ENCODE measurements at places on chromosomes 2 and 18.
A peak's percentile ranks its signal among the peaks of the same experiment; 100 is the strongest.

DNA sequence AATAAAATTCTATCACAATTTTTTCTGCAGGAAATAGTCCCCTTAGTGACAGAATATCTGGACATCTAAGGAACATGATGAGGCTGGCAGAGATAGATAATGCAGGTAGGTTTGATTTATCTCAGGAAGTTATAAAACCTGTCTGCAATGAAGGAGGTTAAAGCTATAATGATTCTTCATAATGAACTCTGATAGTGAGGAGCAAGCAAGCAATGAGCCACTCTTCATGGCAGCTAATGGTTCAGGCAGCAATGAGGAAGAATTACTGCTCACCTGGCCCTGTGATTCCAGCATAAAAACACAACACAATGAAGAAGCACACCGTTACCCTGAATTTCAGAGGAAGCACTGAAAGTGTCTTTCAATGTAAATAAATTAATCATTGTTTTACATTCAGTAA, 599.6 kb upstream of the PKDCC start:
- no peak for DNase-seq

- peak; percentile 81 for DNase-seq
These were observed at the start of gene SCRN3 for GRCh38 chr2:174395284-174395968. SCRN3 (plus strand) TSS chr2:174395730; CDS start chr2:174398284, 2,554 bp downstream.

DNA sequence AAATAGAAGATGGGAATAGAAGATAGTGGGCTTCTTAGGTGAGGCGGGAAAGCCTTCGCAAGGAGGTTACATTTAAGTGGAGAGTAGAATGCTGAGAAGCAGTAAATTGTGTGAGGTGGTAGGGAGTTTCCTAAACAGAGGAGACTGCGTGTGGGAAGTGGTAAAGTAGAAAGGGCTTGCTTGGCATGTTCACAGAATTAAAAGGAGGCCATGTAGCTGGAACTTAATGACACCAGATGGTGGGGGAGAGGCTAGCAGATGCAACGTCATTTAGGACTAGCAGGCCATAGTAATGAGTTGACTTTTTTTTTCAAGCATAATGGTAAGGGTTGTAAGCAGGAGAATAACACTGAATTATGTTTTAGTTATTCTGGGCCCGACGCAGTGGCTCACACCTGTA, 13.0 kb upstream of the RTN4 start:
- no peak for DNase-seq

DNA sequence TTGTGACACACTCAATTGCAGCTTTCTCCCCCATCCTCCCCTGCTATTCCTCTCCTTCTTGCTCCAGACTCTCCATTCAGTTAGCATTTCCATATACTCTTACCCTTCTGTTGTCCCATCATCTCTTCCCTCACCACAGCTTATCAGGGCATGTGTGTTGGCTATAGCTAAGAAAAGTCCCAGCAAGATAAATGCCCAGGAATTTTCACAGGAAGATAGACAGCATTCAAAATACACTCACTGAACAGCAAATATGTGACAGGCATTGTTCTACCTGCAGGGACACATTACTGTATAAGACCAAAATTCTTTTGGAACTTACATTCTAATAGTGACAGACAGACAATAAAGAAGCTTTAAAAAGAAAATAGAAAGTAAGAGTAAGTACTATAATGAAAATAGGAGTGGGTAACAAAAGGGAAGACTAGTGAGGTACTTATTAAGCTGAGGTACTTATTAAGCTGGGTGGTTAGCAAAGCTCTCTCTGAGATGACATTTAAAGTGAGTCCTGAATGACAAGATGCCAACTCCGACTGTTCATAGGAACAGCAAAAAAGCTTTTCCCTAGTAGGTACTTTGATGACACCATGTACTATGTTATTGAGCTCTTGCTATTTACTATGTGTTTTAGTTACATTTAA, 86.2 kb downstream of the CHN1 start:
- DNase-seq = no peak

DNA sequence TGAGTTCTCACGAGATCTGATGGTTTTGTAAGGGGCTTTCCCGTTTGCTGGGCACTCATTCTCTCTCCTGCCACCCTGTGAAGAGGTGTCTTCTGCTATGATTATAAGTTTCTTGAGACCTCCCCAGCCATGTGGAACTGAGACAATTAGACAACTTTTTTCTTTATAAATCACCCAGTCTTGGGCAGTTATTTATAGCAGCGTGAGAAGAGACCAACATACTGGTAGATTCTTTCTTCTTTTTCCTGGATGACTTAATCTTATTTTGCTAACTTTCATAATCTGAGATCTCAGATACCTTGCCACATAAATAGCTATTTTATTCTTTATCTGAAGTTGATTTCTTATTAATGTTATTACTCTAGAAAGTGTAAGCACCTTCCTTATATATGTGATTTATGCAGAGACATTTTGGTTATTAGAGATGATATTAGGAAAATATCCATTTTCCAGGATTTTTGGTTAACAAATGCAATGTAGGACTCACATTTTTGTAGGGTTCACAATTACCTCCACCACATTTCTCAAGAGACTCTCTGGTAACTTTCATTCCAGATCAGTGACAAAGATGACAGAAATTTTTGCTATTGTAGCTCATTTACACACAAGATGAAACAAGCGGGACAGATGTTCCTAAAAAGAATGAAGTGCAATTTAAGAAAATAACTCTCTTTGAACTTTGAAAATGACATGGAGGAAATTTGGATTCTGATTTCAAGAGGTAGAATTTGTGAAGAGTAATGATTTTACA, 97.9 kb upstream of the RND3 start:
- DNase-seq = no peak

DNA sequence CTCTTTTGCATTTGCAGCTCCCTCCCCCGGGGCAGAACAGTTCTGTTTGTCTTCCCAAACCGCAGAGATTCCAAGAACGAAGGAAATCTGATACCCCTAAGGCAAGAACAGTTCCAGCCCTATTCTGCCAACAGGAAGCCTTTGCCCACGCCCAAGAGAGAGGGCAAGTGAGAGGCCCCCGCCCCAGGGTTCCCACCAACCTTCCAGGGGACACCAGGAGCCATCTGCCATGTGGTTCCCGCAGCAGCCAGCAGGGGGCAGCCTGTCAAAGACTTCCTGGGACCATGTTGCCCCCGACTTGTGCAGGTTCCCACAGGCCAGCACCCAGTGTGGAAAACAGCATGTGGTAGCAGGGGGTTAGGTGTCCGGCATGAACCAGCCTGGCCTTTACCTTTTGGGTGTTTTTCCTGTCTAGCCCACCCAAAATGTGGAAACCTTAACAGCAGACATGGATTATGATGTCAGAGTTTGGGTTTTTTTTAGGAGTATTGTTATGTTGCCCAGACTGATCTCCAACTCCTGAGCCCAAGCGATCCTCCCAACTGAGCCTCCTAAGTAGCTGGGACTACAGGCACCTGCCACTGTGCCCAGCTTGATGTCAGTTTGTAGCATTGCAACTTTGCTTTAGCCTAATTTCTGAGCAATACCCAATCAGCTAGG, 21.7 kb upstream of the EFHD1 start:
- DNase-seq = peak; percentile 49

DNA sequence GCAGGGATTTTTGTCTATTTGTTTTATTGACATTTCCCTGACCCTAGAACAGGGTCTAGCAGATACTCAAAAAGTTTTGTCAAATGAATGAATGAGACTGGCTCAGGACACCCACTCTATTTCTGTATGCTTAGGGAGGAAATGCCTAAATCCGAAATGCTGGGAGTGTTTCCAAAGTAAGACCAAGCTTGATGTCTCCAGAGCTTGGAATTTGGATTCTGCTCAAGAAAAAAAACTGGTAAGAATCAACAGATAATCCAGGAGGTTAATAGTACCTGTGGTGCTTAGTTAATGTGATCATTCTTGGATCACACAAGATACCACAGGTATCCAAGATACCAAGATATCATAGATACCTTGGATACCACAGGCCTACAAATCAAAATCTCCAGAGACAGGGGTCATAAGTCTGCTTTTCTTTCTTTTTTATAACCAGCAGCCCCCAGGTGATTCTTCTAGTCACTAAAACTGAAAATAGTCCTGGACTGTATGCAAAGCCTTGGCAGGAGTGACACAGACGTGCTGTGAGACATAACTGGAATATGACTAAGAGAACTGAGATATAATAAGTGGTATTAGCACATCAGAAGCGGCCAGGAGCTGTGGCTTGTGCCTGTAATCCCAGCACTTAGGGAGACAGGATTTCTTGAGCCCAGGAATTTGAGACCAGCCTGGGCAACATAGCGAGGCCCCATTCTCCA, 39.9 kb upstream of the SP3 start:
- no peak for DNase-seq

DNA sequence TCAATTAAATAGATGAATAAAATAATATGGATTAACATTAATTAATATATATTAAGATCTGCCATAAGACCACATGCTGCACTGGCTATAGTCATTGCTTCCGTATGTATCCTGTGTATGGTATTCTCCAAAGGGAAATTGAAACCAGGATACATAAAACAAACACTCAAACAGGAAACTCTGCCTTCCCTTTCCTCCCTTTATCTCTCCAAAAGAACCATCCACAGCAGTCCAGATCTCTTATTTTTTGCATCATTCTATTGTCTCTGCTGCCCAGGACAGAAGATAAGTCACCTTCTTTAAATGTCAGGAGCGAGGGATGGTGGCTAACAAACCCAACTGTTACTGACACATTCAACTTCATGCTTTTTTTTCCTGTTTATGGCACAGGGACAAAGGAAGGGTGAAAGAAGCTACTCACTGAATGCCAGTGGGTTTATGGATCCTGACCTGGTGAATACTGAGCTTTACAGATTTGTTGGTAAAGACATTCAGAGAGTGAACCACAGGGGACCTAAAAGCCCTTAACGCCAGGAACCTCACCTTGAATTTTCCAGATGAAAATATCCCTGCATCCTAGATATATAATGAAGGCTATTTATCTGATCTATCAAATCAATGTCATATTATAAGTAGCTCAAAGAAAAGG, 67.5 kb downstream of the CSRNP3 start:
- no peak for DNase-seq

DNA sequence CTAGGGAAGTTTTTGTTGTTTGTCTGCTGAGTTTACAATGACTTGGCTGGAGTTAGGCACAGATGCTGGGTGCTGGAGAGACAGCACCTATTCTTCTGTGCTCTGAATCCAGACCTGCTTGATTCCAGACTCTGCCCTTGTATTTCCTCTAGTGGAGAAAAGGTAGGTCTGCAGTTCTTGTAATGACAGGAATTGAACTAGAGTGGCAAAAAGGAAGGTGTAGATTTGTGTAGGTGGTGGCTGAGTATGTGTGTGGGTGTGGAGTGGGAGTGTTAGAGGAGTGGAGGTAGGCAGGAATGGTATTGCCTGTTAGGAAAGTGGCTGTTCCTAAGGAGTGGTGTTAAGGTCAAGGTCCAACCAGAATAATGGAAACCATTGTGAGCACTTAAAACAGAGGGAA, 71.9 kb upstream of the LYPD6 start:
- DNase-seq = no peak

GRCh38 chr18:45175511-45175910, 439.8 kb upstream of the SLC14A2 start:
- no peak for DNase-seq

DNA sequence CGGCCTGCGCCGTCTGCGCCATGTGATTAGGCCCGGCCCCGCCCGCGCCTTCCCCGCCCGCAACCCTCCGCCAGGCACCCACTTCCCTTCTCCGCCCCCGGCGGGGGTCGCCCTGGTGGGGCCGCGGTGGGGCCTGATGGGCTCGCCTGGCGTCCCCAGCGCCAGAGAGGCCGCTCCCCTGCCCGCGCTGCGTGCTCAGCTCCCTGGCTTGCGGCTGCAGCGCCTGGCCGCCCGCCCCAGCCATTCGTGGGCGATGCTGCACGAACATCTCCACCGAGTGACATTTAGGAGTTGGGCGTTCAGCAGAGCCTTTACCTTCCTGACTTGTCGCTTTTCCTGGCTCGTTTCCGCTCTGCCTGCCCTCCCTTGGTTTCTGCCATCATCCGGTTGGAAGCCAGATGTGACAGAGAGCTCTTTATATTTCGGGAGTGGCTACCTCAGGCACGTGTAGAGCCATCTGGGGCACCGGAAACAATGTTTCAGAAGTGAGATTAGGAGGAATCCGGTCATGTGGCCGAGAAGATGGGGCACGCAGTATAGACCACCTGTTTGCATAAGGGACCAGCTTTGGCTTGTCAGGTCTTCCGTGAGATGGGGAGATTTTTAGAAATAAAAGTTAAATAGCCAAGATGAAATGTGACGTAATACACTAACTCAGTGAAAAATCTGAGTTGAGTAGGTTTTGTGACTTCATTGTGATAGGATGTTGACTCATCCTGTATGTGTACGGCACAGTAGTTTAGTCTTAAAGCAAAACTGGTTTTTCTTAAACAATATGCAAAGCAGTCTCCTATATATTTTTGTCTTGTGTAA, 1.2 kb downstream of the GLS start:
- DNase-seq = peak; percentile 76

GRCh38 chr2:174247474-174248186, 702 bp downstream of the OLA1 start:
- peak; percentile 27 for DNase-seq

- DNase-seq = no peak
These were observed 140.1 kb downstream of the ACOXL start for GRCh38 chr2:110872521-110872920.

GRCh38 chr18:48135436-48135966, 205.0 kb upstream of the SMAD2 start:
- no peak for DNase-seq

- no peak for DNase-seq
These were observed 6.8 kb downstream of the BIRC6 start for GRCh38 chr2:32363597-32363996.

GRCh38 chr2:21891191-21891590, 767.4 kb downstream of the TDRD15 start:
- no peak for DNase-seq

GRCh38 chr2:158255257-158255656, 153.6 kb downstream of the UPP2 start:
- no peak for DNase-seq

- no peak for DNase-seq
These were observed 47.1 kb downstream of the CENPO start for GRCh38 chr2:24840164-24840869.

DNA sequence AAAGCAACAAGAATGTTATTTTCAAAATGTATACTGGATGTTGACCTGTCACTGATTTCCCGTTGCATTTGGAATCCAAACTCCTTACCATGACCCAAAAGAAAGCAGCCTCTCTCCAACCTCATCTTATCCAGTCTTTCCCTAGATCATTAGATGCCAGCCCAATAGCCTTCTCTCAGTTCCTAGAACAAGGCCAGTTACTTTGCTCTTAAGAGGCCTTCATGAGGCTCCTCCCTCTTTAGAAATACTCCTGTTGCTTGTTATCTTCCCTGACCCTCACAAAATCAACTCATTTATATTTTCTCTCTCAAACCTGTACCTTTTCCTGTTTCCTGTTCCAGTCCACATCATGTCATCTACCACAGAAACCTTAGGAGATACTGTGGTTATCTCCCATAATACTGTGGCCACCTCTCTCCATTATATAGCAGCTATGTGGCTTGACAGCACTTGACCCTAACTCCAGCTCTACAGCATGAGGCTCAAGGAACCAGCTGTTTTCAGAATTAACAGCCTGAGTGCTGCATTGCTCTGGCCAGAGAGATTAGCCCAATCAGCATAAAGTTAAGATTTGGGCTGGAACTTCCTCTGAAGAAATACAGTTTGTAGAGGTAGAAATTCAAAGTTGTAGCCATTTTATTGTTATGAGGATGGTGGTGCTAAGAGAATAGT, 22.8 kb downstream of the SRBD1 start:
- no peak for DNase-seq

GRCh38 chr2:10989782-10990181, 78.0 kb downstream of the KCNF1 start:
- no peak for DNase-seq

- DNase-seq = peak; percentile 48
These were observed 32.7 kb downstream of the COX7A2L start for GRCh38 chr2:42328148-42328833.

GRCh38 chr2:197259470-197259999, 51.0 kb downstream of the ANKRD44 start:
- DNase-seq = no peak

- no peak for DNase-seq
These were observed 216.6 kb downstream of the RTP5 start for GRCh38 chr2:242085941-242086621.

Measured in NCI-H2081 (cell line).